Substantia nigra (tissue), 51 donors: ENCODE measurements at places on chromosomes 13 and 19.

DNA sequence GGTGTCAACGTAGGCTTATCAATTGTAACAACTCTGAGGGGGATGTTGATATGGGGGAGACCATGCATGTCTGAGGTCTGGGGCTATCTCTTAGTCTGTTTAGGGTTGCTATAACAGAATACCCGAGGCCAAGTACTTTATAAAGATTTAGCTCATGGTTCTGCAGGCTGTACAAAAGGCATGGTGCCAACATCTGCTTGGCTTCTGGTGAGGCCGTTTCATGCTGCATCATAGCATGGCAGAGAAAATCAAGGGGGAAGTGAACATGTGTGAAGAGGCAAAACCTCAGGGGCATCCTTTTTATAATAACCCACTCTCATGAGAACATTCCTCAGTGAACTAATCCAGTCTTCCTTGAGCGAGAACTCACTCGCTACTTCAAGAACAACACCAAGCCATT, 353.8 kb downstream of the ENOX1 start:
- DNase-seq, result no peak

- DNase-seq, result no peak
Measured at GRCh38 chr13:36329361-36329760, 16.8 kb downstream of the SPART start.

GRCh38 chr13:24194447-24194846, 33.9 kb downstream of the SPATA13 start:
- no peak for DNase-seq

DNA sequence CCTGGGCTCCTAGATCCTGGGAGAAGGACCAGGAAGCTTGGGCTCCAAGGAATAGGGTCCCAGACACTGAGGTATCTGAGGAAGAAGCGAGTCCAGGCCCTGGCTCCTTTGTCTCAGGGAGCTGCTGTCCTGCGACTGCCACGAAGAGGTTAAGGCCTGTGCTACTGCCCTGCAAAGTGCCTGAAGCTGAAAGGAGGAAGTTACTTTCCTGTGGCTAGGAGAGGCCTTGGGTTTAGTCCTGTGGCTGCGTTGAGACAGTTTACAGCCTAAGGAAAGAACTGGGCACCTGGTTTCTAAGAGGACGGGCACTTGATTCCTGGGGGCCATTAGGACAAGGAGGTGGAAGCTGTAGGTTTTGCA, 2.8 kb downstream of the MYADM start:
- no peak for DNase-seq

DNA sequence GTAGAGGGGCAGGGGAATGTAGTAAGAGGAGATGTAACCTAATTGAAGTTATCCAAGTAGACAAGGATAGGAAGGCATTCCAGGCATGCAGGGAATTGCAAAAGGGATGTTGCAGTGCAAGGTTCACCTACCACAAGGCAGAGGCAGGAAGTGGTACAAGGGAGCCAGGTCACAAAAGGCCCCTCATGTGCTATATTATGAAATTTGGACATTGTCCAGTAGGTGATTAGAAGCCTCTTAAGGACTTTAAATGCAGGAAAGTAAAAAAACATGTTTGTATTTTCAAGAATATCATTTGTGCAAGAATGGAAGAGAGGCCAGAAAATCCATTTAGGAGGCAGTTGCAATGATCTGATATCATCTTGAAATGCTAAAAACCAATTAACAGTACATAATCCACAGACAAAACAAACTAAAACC, 111.4 kb downstream of the FRY start:
- no peak for DNase-seq

DNA sequence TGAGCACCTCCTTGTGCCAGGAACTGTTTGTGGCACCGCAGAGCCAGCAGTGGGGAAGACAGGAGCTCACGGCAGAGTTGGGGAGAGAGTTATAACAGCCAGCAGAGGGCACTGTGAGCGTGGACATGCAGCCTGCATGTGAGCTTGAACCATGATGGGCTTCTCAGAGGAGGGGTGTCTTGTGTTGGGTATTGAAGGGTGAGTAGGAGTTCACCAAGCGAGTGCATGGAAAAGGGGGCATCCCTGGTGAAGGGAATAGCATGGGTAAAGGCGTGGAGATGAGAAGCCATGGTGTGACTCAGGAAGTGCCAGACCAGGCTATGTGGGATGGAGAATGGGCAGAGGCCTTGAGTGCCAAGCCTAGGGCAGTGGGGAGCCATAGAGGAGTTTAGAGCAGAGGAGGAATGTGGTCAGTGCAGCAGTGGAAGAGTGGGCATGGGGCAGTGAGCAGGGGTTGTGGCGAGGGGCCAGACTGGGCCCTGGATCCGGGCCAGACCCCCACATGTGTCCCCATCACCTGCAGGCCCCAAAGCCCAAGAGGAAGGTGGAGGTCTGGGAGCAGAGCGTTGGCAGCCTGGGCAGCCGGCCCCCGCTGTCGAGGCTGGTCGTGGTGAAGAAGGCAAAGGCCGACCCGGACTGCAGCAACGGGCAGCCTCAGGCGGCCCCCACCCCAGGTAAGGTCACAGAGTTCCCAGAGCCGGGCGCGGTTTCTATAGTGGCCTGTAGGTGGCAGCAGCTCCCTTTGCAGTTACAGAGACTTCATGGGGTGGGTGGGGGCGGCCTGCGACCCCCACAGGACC, 11.8 kb upstream of the SHD start:
- DNase-seq, result peak; percentile 12

DNA sequence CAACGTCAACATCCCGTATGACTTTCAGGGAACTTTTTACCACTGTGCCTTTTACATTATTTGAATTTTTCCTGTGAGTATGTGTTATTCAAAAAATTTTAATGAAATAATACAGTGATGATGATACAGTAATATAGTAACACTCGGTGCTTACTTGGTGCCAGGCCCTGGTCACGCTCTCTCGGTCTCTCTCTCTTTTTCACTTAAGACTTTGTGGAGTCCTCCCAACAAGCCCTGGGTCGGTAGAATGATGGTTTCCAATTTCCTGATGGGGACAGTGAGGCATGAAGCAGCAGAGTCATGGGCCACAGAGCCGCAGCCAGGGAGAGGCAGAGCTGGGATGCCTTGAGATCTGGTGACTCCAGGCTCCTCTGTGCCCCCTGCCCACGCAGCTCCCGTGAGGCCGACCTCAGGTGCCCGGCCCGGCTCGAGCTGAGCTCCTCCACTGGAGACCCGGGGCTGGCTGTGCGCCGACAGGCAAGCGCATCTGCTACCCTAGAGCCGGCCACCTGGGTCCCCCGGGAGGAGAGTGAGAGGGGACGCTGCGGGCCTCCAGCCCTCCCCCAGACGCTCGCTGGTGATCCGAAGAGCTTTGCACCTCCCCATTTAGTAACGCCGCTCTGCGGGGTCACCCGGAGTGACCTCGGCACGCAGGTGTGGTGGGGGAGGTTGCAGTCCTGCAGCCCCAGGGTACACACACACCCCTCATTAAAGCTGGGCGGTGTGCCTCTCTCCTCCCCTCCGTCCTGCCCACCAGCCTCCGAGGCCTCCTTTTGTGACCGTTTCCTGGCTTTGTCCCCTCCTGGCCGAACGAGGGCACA, 4.4 kb upstream of the SBK3 start:
- no peak for DNase-seq

GRCh38 chr19:41575998-41576397, at the start of gene CEACAM21:
TSS of gene CEACAM21 (plus strand) at chr19:41576166. CDS start at chr19:41576275, 109 bp downstream.
- DNase-seq, result peak; percentile 4

DNA sequence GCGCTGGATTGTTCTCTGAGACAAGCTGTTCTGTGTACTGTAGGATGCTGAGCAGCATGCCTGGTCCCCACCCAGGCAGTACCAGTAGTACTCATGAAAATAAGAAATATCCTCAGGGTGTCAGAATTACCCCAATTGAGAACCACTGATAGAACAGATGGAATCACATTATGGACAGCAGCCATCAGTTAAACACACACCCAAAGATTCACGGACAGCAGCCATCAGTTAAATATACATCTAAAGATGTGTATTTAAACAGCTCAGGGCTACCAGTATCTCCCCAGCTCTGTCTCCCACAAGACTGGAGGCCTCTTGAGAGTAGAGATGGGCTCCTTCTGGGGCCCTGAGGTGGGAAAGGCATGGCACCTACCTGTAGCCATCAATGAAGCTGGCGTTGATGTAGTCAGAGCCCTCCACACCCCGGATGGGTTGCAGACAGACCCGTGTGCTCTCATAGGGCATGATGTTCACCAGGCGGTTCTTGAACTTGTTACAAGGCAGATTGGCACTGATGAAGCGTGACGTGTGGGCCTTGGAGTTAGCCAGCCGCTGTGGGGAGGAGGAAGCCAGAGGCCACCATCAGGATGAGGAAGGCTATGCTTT, 129.3 kb downstream of the PTPRS start:
- no peak for DNase-seq

GRCh38 chr13:39577838-39578491, 25.0 kb downstream of the LHFPL6 start:
- no peak for DNase-seq

DNA sequence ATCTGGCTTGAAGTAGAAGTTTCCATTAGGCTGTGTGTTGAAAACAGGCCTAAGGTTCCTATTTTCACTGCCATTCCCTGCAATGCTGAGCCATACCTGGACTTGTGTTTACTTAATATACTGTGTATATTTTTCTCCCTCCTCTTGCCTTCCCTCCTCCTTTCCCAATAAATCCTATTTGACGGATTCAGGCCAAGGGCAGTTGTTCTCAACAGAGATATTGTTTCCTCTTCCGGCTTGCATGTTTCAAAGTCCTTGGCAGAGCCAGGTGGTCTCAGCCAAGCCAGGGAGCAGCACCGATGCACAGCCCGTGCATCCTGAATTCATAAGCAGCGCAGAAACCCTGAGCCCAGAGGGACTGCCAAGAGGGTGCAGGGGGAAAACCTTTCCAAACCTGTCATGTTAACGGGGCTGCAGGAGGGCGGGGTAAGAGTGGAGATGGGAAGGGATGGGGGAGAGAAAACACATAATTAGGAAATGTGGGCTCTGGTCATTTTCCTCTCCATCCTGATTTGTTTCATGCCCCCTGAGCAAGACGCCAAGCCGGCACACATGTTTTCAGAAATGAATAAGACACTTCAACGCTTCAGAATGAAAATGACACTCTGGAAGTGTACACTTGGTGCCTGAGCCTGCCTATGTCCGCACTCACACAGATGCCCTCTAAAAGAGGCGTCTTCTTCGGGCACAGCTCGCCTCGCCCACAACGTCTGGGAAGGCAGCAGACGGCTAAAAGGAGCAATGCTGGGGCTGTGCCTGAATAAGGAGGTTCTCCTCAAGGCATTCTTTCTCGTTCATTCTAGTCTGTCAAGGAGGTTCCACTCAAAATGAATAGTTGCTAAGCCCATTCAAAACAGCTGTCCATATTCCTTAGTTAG, 149.3 kb upstream of the UBL3 start:
- DNase-seq, result no peak

DNA sequence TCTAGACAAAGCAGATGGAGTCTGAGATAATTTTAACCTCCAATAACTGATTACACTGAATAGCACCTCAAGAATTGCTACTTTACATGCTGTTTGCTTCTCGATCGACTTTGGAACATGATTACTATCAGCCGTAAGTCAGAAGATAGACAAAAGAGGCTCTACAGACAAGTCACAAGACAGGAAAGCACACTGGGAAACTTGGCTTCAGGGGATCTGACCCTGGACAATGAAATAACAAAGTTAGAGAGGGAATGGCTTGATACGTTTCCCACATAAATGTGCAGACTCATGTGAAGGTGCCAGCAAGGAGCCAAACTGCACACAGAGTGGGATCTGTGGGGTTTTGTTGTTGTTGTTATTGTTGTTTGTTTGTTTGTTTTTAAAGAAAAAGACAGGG, 28.5 kb downstream of the DCLK1 start:
- no peak for DNase-seq

DNA sequence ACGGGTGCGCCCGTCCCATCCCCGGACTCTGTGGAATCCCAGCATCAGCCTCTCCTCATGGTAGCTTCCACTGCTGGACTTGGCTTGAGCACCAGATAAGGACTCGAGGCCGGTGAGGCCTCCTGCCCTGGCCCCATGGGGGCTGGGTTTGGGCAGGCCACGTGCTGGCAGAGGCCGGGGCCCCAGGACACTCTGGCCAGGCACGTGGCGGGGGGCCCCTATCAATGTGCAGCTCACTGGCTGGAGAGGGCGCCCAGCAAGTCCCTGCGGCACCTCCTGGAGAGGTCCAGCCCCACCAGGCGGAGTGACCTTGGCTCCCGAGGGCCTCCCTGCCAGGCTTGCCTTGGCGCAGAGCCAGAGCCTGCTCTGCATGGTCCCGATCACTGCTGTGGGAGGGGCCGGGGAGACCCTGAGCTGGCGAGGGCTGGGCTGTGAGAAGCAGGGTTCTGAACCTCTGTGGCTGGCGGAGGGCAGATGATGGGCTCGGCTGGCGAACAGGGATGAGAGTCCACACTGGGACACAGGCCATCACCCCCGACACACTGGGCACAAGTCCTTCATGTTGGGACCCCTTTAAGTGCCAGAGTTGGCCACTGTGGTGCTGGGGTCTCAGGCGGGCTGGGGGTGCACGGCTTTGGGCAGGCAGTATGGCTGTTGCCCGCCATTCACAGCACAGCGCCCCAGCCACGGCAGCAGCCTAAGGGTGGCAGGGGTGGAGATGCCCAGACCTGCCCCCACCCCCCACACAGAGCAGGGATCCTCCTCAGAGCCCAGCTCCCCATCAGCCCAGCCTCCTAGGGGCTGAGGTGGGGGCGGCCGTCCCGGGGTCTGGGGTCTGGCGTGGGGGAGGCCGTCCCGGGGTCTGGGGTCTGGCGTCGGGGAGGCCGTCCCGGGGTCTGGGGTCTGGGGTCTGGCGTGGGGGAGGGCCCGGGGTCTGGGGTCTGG, 19.1 kb downstream of the CEBPG start:
- DNase-seq, result no peak

GRCh38 chr13:75442736-75443234, 39.2 kb downstream of the TBC1D4 start:
- no peak for DNase-seq

GRCh38 chr13:79901336-79901735, 420.4 kb downstream of the NDFIP2 start:
- peak; percentile 26 for DNase-seq

- DNase-seq, result no peak
Measured at GRCh38 chr13:103187721-103188156, 121.5 kb upstream of the SLC10A2 start.

DNA sequence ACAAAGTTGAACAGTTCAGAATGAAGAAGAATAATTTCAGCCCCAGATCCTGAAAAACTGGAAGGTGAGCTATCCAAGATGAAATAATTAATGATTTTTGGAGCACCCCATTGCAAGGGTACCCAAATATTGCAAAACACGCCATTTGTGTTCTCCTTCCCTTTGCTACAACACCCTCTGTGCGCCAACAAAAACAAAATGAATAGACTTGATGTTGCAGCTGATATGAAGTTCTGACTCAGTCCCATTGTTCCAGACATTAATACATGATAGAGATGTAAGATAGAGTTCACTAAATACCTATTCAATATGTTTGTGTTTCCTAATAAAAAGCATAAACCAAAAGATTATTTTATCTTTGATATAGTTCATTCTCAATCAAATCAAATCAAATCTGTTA, 287.5 kb upstream of the SOX21 start:
- DNase-seq, result no peak

GRCh38 chr13:107788464-107789165, 426.7 kb downstream of the LIG4 start:
- DNase-seq, result no peak

GRCh38 chr13:48562296-48563066, 29.6 kb upstream of the RCBTB2 start:
- DNase-seq, result no peak
